ENCODE measurements at places on chromosomes 3 and 15.

DNA sequence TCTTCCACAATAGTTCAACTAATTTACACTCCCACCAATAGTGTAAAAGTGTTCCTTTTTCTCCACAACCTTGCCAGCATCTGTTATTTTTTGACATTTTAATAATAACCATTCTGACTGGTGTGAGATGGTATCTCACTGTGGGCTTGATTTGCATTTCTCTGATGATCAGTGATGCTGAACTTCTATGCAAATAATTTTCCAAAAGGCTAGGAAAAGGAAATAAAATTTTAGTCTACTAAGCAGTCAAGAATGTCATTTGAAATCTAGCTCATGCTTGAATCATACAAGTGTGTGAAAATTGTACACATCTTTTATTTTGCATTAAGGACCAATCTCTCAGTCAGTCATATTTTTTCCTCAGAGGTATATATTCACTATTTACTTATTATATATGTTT lies 101.7 kb upstream of the UBP1 start:
- DNase-seq, result no peak

DNA sequence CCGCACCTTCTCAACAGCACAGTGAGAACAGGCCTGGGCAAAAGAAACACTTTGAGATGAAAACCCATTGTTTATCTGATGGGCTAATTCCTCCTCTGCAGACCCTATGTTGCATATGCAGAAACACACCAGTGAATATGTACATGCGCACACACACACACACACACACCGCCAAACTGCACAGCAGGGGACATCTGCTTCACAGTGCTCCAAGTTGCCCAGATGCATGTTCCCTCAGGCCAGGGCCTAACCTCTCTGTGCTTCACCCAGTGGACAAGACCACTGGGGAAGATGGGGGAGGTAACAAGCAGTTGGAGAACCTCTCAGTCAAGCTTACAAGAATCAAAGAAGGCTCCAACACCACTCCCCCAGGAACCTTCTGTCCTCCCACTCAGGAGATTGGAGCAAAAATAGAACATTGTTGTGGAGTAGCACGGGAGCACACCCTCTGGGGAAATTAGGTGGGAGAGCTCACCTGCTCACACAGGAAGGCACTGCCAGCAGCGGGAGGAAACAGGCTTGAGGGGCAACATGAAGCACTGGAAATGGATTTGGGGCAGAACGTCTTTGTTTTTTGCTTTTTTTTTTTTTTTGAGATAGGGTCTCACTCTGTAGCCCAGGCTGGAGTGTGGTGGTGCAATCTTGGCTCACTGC lies 13.0 kb downstream of the HCN4 start:
- no peak for DNase-seq

GRCh38 chr15:65917407-65917756 lies 48.1 kb downstream of the RAB11A start:
- DNase-seq, result no peak

DNA sequence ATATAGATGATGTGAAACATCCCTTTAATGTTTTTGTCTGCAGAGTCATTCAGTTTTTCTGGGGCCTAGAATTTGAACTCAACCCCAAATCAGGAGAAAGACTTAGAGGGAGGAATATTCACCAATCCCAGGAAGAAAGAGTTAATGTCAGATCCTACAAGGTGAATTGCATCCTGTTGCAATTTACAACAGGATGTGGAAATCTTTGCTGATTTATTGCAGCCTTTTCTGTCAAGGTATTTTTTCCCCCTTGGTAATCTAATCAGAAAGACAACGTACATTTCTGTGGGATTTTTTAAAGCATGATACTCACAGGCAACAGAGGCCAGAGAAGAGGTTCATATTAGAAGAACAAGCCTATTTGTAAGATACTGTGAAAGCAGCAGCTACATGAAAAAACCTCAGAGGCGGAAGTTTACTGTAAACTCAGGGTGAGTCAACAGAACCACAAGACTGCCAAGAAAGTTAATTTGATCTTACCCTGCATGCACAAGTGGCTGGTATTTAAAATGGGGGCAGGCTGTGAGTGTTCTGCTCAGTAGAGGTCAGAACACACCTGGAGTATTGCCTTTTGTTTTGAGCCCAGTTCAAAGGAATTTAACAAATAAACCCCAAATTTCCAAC lies 531.9 kb downstream of the AGBL1 start:
- no peak for DNase-seq

DNA sequence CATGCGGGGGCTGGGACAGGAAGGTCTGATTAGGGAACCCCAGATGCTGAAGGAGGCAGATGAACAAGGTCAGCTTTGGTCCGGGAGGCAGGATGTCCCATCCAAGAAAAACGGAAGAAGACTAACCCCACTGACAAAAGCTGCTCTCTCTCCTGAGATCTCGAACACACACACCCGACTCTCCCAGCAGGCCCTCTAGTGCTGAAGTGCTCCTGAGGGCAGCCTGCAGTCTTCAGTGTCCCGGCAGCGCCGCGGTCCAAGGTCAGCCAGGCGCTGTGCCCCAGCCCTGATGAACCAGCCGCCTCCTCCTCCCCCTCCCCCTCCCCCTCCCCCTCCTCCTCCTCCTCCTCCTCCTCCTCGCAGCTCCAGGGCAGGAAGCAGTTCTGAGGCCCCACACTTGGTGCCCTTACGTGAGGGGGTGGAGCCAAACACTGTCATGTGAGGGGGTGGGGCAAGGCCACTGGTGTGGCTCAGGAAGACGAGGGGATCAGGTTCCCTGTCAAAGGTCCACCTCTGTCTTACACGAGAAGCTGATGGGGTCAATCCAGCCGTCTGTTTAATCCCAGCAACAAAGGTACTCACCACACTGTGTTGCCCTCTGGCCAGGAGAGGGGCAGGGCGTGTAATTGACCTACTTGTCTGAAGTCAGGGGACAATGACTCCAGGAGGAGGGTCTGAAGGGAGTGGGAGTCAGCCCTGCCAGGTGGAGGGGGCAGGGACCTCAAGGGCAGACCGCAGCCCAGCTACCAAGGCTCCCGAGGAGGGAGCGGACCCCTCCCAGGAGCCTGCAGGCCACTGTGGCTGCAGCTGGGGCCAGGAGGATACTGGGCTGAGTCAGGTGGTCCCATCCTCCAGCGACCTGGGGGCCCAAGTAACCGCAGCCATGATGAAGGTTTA lies 34.3 kb downstream of the PRR23E start:
- DNase-seq, result peak; percentile 64

- DNase-seq, result no peak
Observed at GRCh38 chr3:124780356-124780755, 50.1 kb downstream of the UMPS start.

DNA sequence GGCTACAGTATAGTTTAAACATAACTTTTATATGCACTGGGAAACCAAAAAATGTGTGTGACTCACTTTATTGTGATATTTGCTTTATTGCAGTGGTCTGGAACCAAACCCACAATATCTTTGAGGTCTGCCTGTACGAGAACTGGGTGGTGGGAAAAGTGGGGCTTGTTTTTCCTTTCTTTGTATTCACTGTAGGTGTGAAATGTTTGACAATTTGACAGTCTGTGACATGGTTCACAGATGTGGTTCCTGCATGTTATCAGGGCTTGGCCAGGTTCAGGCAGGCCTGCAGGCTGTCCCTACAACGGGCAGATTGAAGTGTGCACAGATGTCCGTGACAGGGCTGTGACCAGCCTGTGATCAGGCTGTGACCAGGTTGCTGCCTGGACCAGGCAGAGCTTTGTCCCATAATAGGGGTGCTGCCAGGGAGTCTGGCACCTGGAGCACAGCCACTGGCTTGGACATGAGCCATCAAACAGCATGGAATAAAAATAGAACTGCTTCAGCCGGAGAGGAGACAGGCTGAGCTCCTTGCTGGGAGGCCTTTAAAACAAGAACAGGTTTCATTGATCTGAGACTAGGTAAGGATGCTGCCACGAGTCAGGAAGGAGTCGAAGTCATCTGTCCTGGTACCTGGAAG lies 61.0 kb downstream of the KLF13 start:
- no peak for DNase-seq

- DNase-seq, result peak; percentile 30
Observed at GRCh38 chr3:16060358-16060852, 114.1 kb upstream of the GALNT15 start.

DNA sequence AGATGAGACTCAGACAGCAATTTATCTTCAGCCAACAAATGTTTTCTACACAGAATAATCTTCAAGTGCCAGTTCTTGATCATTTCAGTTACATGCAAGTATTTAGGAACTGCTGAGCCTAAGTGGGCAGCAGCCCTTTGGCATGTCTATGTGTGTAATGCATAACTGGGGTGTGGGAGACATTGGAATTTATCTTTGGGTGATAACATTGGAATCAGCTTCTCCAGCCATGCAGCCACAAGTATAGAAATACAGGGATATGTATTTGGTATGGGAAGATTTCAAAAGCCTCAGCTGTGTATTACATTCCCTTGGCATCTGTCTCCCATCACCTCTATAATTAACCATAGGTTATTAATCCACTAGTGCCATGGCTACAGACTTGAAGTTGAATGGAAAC lies 63.4 kb upstream of the FOXP1 start:
- no peak for DNase-seq

DNA sequence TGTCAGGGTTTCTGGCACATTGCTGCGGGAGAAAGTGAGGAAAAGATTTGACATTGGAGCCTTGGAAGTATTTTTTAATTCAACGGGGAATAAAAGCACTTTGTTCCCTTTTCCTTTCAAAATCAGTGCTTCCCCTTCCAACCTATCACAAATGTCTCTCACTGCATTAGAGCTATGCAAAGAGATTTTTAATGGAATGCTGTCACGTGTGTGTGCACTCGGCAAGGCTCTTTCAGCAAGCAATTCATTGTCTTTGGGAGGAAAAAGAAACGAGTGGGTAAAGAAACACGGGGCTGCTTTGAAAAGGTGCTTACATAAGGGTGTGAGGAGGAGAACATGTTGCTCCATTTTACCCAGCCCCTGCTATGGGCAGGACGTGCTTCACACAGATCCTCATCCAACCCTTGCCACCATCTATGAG lies 490.4 kb upstream of the PROK2 start:
- DNase-seq, result no peak

DNA sequence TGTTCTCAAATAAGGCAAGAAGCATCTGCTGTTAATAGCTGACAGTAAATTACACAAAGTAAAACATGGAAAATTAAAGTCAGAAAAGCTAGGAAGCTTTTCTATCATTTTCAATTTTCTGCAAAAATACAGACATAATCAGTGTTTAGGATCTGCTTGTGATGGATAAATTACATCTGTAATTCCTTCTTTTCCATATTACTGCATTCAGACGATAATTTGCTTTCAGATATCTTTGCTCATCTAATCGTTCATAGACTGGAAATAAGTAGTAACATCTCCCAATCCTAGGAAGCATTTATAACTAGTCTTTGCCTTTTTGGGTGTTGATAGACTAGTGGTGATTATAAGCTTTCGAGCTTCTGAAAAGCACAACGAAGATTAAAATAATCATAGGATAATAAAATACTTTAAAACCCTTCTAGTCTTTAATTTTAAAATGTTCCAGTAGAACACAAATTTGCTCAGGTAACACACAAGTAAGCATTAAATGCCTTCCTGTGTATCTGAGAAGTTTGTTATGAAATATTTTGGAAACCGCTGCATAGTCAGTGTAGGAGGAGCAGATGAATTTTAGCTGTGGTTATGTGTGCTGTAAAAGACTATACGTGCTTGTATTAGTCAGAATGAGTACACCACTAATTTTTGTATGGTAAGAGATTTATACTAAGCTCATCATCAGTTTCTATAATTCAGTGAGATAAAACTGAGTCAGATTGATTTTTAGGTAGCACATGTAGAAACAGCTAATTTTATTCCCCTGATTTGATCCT lies 41.0 kb downstream of the MBNL1 start:
- DNase-seq, result no peak

DNA sequence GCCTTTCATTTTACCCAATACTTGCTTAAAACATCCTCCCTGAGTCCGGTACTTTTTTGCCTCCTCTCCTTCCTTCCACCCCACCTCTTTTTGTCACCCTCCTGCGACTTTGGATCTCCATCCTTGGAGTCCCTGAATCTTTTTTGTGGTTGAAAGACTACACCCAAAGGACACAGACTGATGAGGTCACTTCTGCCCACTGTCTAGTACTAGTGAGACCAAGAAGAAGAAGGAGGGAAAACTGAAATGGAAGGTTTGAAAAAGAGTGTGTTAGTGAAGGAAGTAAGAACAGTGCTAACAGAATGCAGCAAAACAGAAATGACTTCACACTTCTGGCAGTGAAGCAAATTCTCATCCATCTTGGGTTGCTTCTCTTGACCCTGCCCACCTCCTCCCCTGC lies 6.6 kb downstream of the B3GNT5 start:
- no peak for DNase-seq

DNA sequence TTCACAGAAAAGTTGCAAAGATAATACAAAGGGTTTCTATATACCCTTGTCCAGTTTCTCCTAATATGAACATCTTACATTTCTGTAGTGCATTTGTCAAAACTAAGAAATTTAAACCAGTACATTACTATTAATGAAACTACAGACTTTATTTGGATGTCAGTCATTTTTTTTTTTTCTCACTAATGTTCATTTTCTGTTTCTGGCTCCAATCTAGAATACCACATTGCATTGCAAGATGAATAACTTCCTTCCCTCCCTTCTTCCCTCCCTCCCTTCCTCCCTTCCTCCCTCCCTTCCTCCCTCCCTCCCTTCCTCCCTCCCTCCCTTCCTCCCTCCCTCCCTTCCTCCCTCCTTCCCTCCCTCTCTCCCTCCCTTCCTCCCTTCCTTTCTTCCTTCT lies 509.2 kb upstream of the MCTP2 start:
- DNase-seq, result no peak

DNA sequence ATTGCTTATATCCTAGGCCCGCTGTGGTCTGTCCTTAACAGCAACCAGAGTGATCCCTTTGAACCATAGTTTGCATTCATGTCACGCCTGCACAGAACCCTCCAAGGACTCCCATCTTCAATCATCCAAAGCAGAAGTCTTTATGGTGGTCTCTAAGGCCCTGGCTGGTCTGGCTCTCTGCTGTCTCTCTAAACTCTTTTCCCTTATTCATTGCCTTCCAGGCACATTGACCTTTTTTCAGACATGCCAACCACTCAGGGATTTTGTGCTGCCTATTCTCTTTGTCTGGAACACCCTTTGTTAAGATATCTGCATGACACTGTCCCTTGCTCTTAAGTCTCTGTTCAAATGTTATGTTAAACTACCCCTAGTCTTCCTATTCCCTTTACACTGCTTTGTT lies 21.9 kb upstream of the ZBTB47 start:
- peak; percentile 20 for DNase-seq

DNA sequence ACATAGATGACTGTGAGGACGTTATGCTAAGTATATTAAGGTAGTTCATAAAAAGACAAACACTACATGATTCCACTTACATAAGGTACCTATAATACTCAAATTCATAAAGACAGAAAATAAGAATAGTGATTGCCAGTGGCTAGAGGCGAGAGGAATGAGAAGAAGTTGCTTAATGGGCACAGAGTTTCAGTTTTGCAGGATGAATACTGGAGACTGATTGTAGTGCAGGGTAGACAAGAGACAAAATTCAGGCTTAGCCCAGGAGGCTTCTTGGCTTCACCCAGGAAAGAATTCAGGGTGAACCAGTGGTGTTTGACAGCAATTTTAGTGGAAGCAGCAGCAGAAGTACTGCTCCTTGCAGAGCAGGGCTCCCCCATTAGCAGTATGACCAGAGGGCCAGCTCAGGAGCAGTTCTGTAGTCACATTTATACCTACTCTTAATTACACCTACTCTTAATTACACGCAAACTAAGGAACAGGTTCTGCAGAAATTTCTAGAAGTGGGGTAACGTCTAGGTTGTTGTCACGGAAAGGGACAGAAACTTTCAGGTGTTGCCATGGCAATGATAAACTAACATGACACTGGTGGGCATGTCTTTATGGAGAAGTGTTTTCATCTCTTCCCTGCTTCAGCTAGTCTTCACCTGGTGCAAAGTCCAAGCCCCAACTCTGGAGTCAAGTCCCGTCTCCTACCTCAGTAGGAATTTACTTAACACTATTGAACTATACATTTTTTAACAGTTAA lies 55.2 kb downstream of the TBL1XR1 start:
- no peak for DNase-seq

GRCh38 chr3:98733053-98733811 lies 29.9 kb upstream of the ST3GAL6 start:
- peak; percentile 63 for DNase-seq
